ENCODE measurements at places on chromosomes 1 and 21. TPM values are rescaled to one million over a fixed set of nuclear protein-coding genes. Genes with fewer than 3 reads are reported as not detected.

GRCh38 chr1:235151033-235151432, 10.0 kb downstream of the RBM34 start:
- no peak for DNase-seq

DNA sequence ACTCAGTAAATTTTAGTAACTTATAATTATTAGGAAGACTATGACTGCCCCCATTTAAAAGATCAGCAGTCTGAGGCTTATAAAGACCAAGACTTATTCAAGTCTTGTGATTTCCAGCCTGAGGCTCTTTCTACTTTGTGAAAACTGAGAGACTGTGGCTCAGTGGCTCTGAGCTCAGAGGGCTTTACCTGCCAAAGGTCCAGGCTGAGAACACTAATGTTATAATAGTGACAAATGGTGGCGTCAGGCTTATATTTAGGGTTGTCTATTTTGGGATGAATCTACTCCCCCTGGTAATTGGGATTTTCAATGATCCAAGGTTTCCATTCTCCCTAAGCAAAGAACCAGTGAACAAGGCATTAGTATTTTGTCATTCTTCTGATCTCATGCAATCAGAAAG, 42.6 kb upstream of the EPS15 start:
- no peak for DNase-seq

DNA sequence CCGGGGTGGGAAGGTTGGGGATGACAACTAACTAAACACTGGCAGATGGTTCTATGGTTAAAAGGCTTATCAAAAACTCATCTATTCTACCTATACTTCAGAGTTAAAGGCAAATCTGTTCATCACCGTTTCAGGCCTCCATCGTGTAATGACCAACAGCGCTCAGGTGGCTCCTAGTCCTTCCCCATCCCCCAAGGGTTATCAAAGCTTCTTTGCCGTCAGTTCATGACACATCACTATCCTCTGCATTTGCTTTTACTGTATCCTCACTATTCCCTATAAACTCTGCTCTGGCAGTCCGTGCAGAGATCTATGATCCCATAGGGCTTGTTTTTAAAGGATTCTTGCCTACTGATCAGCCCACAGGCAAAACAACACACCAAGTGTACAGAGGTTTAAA, 8.2 kb downstream of the HMGN1 start:
- no peak for DNase-seq

LRRC71 gene
- total RNA-seq, result not detected

SPRR1A gene
- total RNA-seq, result not detected

BLZF1 gene
- 19.6 TPM for total RNA-seq

TNNI3K gene
- 0.49 TPM for total RNA-seq

PDC gene
- total RNA-seq, result not detected

ENAH gene
- 100 TPM for total RNA-seq

UBXN10 gene
- total RNA-seq, result not detected
